ENCODE measurements at places on chromosomes 6 and 20.

DNA sequence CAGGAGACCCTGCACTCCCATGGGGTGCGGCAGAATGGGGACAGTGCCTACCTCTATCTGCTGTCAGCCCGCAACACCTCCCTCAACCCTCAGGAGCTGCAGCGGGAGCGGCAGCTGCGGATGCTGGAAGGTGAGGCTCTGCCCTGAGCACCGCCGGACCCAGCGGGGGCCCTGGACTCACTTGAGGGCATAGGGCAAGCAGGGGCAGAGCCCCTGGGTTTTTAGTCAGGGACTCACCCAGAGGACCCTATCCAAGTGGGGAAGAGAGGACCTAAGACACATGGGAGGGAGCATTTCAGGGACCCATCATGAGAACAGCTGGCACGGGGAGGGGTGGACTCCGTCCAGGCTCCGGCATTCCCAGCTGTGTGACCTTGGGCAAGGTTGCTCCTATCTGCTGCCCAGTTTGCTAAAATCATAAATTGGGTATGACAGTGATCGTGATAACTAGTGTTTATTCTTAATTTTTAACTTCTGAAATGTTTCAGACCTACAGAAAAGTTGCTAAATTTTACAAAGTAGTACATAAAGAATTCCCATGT, 9.8 kb downstream of the RBCK1 start:
- DNase-seq: no peak

DNA sequence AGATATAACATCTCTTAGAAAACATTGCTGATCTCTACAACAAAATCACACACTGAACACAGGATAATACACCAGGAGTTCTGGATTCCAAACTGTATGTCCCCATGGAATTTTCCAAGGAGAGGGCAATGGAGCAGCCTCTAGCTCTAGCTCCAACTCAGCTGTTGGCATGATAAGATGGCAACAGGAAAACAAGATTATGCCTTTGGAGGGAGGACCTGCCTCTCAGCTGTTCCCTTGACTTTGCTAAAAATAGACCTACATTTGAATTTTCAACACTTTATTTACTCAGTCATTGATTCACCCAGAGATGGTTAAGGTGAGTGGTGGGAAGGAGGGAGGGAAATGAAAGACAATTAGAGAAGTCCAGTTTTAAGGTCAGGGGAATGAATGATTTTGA, 246.7 kb downstream of the ALDH8A1 start:
- DNase-seq: no peak

GRCh38 chr6:33772902-33773472, 15.9 kb downstream of the LEMD2 start:
- no peak for DNase-seq

DNA sequence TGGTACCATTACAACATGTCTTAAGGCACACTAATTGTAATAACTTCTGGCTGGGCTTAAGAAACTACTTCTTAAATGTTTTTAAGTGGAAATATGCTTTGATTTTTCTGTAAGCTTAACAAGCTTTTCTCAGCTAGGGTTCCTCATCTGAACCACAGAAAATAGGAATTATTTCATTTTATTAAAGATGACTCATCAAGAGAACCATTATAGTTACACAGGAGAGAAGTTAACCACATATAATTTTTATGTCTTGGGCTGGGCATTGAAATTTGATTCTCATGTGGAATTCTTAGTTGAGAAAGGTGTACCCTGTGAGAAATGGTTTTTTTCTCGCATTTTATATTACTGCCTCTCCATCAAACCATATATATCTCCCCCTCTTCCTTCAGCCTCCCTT, 75.1 kb downstream of the QKI start:
- no peak for DNase-seq

GRCh38 chr6:36865835-36866234, 8.8 kb downstream of the PPIL1 start:
- DNase-seq: no peak

GRCh38 chr6:53768636-53769035, 26.2 kb upstream of the LRRC1 start:
- no peak for DNase-seq

GRCh38 chr6:28235912-28236452, 10.9 kb downstream of the ZSCAN9 start:
- no peak for DNase-seq

- no peak for DNase-seq
Observed at GRCh38 chr6:69308584-69308983, 488.2 kb downstream of the LMBRD1 start.

DNA sequence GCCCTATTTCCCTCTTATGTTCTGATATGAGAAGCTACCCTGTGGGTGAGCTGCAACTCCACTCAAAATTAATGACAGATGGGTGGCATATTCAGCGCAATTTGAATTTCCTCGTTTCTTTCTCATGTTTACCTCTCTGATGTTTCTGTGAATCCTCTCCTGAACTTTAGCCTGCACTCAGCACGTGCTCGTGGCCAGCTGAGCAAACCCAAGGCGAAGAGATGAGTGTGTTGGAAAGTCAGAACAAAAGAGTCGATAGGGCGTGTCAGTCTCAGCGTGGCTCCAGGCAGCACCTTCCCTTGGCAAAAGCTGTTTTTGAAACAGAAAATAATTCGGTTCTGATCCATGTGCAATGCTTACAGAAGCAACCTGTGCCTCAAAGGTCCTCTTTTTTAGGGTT, 226.1 kb upstream of the GMDS start:
- no peak for DNase-seq

GRCh38 chr20:10863337-10864060, 189.7 kb upstream of the JAG1 start:
- DNase-seq: no peak

DNA sequence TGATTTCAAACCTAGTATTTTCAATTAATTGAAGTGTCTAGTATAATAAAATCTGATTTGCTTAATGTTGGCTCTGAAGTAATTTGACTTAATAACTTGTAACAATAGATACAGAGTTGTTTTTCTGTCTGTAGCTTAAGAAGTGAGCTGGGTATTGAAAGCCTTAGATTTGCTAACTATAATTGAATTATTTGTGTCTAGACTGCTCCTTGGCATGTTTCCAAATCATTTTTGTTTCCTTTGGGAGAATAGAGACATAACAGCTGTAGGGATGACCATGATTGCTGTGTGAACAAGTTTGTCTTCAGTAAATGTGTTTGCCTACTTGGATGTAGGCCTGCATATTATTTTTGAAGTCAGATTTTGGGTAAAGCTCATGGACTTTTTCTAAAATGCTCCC, 115.4 kb downstream of the SCAF8 start:
- no peak for DNase-seq
